Ammon's horn (tissue), 1 donor: ENCODE measurements at places on chromosomes 11 and 22.

DNA sequence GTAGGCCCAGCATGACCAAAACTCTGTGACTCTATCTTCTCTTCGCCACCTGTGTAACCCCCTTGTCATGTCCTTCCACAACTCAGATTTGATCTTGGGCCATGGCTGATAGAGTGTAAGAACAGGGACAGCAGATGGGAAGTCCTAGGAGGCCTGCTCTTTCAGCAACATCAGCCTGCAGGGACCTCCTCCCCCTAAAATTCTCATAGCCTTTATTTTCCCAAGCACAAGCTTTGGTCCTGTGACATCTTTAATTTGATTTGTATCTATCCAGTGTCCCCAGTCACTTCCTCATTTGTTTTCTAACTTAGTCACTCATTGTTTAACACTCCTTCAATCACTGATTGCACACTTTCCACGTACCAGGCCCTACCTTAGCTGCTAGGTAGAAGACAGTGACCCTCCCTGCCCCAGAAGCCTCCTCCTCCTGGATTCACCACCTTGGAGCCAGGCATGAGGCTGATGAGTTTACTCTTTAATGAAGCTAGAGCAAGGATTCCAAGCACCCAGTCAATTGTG is 5.3 kb downstream of the UBQLN3 start:
- no peak for DNase-seq

DNA sequence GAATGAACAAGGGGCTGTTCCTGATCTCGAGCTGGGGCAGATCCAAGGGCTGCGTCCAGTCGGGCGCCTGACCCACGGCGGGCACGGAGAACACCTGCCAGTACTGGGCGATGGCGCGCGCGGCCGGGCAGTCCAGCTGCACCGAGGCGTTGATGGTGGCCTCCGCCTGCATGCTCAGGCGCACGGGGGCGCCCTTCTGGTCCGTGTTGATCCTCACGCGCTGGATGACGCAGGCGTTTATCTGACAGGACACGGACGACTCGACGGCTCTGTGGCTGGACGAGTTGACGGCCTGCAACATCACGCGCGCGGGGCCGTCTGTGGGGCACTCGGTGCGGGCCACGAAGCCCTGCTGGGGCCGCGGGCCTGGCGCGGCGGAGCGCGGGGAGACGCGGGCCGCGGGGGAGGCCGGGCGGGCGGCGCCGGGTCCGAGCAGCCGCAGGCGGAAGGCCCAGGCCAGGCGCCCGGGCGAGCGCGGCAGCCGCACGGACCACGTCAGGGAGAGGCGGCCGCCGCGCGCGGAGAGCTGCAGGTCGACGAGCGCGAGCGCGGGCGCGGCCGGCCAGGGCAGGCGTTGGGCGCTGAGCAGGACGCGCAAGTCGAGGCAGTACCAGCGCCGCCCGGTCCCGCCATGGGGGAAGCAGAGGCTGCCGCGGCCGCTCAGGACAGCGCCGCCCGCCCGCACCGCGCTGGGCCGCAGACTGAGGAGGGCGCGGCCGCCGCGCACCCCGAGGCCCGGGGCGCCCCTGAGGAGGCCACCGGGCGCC is 511 bp downstream of the PKDREJ start:
- peak; percentile 41 for DNase-seq

DNA sequence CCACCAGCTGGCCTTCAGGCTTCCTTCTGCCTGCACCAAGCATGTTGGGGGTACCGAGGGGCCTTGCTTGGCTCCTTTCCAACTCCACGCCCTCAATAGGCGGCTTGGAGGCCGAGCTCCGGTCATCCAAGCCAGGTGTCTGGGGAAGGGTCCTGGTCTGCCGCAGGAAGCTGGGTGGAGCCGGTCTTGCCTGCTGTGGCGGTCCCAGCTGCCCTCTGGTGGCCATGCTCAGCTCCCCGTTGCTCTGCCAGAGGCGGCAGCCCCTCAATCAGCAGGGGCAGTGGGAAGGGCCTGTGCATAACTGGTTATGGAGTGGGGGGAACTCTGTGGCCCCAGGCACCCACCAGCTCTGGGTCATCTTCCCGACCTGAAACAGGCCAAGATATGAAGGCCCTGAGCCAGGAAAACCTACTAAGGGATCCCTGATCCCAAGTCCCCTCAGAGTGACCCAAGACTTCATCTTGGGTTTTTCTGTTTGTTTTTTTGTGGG is 3.2 kb downstream of the ARVCF start:
- peak; percentile 78 for DNase-seq

DNA sequence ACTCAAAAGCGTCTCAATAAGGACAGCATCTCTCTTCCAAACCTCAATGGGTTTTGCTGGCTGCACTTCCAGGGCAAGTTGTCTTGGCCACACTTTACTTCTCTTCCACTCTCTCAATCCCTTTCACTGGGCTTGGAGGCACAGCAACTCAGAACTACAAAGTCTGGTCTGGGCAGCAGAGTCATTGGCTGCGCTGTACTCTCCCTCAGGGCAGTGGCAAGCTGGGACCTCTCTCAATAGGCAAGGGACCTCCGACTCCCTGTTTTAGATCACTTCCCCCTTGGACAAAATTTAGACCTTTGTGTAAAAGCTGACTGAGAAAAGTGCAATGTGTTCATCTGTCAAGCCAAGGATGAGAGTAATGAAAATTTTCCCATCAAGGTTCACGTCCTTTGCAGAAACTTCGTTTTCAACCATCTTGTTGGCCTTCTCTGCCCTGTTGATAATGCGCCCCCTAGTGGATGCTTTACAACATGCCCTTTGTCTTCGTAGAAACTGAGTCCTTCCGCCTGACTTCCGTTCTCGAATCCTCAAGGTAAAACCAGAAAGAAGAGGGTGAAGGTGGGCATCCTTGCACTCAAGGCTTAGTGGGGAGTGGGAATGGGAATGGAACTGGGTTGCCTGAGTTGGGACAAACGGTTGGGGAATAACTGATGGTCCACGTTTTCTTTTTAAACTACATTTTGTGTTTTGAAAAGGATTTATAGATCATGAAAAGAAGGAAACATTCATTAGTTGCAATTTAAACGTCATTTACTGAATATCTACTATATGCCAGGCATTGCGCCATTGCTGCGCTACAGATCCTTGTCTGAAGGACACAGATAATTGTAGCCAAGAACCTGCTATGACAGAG is 99.1 kb downstream of the CD44 start:
- DNase-seq: peak; percentile 69
